ENCODE measurements at places on chromosomes 1 and 21.

GRCh38 chr21:30232011-30232410, 16.1 kb upstream of the CLDN8 start:
- no peak overlapping the region for H3K27ac ChIP-seq
- no peak for DNase-seq
- no peaks in the 10 kb centered on the region for H3K27me3 ChIP-seq
- no peak overlapping the region for H3K4me3 ChIP-seq

DNA sequence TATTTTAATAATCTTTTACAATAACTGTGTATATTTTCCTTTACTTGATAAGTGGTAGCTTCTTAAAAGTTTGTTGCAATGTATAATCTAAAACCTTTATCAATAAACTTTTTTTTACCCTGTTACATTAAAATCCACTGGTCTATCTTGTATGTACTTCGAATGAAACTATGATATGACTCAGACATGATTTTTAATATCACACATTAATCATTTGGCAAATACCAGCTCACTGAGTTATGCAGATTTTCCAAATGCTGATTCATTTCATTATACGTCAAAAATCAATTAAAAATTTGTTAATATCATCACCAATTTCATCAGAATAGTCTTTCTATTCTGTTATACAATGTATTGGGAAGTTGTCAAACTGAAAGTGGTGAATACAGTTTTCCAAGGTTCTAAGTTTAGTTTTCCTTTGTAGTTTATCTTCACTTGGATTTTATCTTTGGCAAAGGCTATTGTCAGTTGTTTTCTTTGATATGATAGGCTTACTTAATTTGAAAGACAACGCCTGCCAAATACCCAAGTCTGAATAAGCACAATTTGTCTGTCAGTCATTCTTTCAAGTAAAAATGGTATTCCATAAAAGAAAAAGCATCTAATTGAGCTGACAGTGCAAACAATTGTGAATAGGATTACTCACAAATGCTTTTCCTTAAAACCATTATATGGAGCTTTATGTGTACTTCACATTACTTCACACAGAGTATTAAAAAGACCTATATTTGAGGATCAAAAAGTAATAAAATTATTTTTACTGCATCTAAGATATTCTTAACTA, 127.0 kb downstream of the NME7 start:
- no peak for DNase-seq
- H3K4me1 ChIP-seq: no peaks in the 10 kb centered on the region
- H3K36me3 ChIP-seq: peaks cover 2% of the 10 kb centered on the region
- no peak overlapping the region for H3K4me3 ChIP-seq

GRCh38 chr21:45528981-45529784, 13.1 kb downstream of the SLC19A1 start:
- H3K27ac ChIP-seq: no peak overlapping the region
- no peak for DNase-seq
- H3K36me3 ChIP-seq: peaks cover 6% of the 10 kb centered on the region
- H3K27me3 ChIP-seq: no peaks in the 10 kb centered on the region
- H3K4me3 ChIP-seq: no peak overlapping the region

GRCh38 chr1:172498857-172499256, 34.1 kb upstream of the SUCO start:
- no peak overlapping the region for H3K27ac ChIP-seq
- H3K27me3 ChIP-seq: peaks cover 4% of the 10 kb centered on the region
- H3K36me3 ChIP-seq: no peaks in the 10 kb centered on the region
- no peak for DNase-seq
- no peak overlapping the region for H3K4me3 ChIP-seq

DNA sequence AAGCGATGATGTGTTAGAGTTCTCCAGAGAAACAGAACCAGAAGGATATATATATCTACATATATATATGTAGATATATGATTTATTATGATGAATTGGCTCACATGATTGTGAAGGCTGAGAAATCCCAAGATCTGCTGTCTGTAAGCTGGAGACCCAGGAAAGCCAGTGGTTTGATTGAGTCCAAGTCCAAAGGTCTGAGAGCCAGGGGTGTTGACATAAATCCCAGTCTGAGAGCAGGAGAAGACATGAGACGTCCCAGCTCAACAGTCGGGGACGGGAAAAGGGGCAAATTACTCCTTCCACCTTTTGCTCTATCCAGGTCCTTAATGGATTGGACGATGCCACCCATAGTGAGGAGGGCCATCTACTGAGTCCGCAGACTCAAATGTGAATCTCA, 126.6 kb downstream of the PRDM2 start:
- no peak for DNase-seq
- H3K27me3 ChIP-seq: peaks cover 6% of the 10 kb centered on the region
- H3K4me3 ChIP-seq: no peak overlapping the region
- peaks cover 10% of the 10 kb centered on the region for H3K4me1 ChIP-seq
- peaks cover 12% of the 10 kb centered on the region for H3K36me3 ChIP-seq
- H3K27ac ChIP-seq: no peak overlapping the region

- DNase-seq: peak; percentile 38
- peaks cover 41% of the 10 kb centered on the region for H3K4me1 ChIP-seq
- H3K27me3 ChIP-seq: no peaks in the 10 kb centered on the region
- H3K4me3 ChIP-seq: peak overlapping the region; percentile 96
Measured at GRCh38 chr1:172390683-172391551, 29.6 kb upstream of the C1orf105 start.

DNA sequence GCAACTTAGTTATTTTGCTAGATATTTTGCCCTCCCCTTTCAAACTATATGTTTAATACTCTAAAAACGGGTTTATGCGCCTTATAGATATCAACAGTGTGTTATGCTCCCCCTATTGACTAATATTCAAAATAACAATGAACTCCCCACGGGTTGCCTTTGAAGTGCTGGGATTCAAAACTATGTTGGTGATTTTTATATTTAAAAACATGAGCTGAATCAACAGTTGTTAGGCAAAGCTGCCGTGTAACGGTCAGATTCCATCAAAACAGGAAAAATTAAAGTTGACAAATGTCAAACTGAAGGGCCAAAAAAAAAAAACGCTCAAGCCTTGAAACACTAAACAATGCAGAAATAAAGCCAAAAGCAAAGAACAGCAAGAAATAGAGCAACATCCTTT, 2.5 kb downstream of the TGFBR3 start:
- H3K4me3 ChIP-seq: no peak overlapping the region
- DNase-seq: no peak
- peaks cover 18% of the 10 kb centered on the region for H3K27me3 ChIP-seq
- H3K36me3 ChIP-seq: no peaks in the 10 kb centered on the region
- no peak overlapping the region for H3K27ac ChIP-seq

GRCh38 chr1:114219172-114219868, 65.7 kb upstream of the SYT6 start:
- no peak overlapping the region for H3K4me3 ChIP-seq
- H3K27ac ChIP-seq: no peak overlapping the region
- H3K27me3 ChIP-seq: peaks cover 10% of the 10 kb centered on the region
- no peak for DNase-seq
- peaks cover 5% of the 10 kb centered on the region for H3K4me1 ChIP-seq

DNA sequence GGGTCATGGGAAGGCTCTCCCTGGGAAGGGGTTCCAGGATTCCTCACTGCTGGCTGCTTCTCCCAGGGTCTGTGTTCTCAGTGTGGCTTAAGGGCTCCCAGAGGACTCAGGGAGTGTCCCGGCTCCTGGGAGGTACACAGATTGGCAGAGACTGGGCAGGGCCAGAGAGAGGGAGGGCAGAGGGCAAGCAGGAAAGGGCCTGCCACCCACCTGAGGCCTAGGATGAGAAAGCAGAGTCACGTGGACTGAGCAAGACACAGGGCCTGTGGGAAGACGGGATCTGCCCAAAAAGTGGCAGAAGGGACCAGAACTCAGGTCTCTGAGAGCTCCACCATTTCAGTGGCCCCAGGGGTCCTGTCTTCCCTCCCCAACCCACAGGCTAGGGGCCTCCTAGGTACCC, 871 bp downstream of the SLFNL1 start:
- H3K27me3 ChIP-seq: no peaks in the 10 kb centered on the region
- no peak overlapping the region for H3K27ac ChIP-seq
- peaks cover 8% of the 10 kb centered on the region for H3K36me3 ChIP-seq

- no peaks in the 10 kb centered on the region for H3K36me3 ChIP-seq
- H3K4me3 ChIP-seq: no peak overlapping the region
- H3K27me3 ChIP-seq: peaks cover 11% of the 10 kb centered on the region
- no peak overlapping the region for H3K27ac ChIP-seq
- H3K4me1 ChIP-seq: no peaks in the 10 kb centered on the region
- DNase-seq: no peak
Measured at GRCh38 chr1:33738976-33739375, 124.9 kb upstream of the HMGB4 start.

DNA sequence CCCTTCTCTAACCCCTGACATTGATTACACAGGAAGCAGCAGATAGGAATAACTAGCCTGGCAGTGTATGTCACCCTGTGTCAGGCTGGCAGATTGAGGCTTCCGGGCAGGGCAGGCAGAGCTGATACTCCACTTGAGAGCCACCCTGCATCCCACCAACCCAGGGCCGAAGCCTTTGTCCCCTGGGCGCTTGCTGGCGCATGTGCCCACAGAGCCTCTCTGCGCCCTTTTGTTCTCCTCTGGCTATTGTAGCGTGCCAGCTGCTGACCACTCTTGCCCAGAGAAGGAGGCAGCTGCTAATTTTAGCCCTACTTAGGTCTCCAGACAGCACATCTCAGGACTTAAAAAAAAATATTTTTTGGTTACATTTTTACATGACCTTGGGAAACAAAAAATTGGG, 304.9 kb downstream of the HHAT start:
- no peak for DNase-seq
- no peak overlapping the region for H3K27ac ChIP-seq
- H3K27me3 ChIP-seq: no peaks in the 10 kb centered on the region

DNA sequence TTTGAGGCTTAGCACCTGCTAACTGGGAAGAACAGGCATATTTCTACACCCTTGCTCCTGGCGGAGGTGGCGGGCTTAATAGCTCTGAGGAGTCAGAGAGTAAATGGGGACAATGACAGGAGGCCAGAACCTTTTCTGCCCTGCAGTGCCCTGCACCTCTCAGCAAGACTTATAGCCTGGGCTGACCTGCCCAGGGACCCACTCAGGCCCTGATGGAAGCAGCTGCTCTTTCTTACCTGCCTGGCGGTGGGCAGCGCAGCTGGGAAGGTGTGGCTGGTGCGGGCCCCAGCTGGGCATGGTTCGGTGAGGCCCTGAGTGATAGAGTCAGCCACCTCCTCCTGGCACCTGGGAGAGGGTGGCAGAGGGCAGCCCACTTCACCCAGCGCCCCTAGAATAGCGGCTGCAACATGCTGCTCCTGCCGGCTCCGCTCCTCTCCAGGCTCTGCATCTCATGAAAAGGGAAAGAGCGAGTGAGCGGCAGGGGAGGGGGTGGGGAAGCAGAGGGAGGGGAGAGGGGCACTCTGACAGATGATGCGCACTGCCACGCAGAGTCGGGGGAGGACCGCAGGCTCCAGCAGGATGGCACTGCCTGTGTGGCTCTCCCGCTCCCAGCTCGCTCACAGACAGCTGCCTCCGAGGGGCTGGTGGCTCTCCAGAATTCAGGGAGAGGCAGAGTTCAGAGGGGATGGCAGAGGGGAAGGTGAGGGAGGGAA, at the start of gene RGS8:
TSS of gene RGS8 (minus strand) at position 472 of the 713 bp plus-strand sequence. CDS start 14,938 bp downstream, outside the sequence.
- no peak within 1 kb of the TSS for H3K4me3 ChIP-seq
- peaks cover 3% of the 10 kb centered on the region for H3K4me1 ChIP-seq
- DNase-seq: no peak
- peaks cover 8% of the 10 kb centered on the region for H3K27me3 ChIP-seq
- H3K36me3 ChIP-seq: no peaks in the 10 kb centered on the region
- no peak within 1 kb of the TSS for H3K27ac ChIP-seq

- no peak overlapping the region for H3K27ac ChIP-seq
- H3K4me3 ChIP-seq: no peak overlapping the region
- H3K27me3 ChIP-seq: peaks cover 14% of the 10 kb centered on the region
- no peaks in the 10 kb centered on the region for H3K36me3 ChIP-seq
Measured at GRCh38 chr1:24309762-24310485, 9.2 kb upstream of the GRHL3 start.

All from memory B cell (primary cell).